Left ventricle myocardium superior (tissue), 1 donor: ENCODE measurements at places on chromosomes 7 and 10. TPM values are rescaled to one million over a fixed set of nuclear protein-coding genes. Genes with fewer than 3 reads are reported as not detected.

The CALML5 gene
- total RNA-seq, result not detected

The TMEM178B gene
- total RNA-seq, result 38.2 TPM

The CCDC172 gene
- total RNA-seq, result not detected

The CHN2 gene
- 32.2 TPM for total RNA-seq

The UNCX gene
- total RNA-seq, result not detected
